Vein endothelial cell (primary cell): ENCODE measurements at places on chromosomes 6 and 20. TPM values are rescaled to one million over a fixed set of nuclear protein-coding genes. Genes with fewer than 3 reads are reported as not detected.

Gene BPIFB2
- not detected in 2 replicates for total RNA-seq

Gene NKX2-2
- not detected in 2 replicates for total RNA-seq

Gene SNAP25
- not detected in 2 replicates for total RNA-seq

Gene CGA
- total RNA-seq: not detected in 2 replicates

Gene PNPLA1
- total RNA-seq: not detected in 2 replicates
